Mammary epithelial cell (primary cell): ENCODE measurements at places on chromosomes 4 and X.

DNA sequence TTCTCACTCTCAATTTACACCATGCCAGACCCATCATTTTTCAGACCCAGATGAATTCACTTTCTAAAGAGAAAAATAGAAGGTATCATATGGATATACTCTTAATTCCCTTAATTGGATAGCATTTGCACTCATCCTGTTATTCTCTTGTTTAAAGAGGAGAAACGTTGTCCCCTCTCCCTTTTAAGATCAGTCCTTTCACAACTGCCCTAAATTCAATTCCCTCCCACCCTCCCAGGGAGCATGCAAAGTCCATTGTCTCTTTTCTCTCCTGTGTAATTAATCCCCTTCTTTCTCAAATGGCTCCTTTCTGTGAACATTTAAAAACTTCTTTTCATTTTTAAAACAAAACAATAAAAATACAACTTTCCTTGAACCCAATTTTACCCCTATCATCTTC lies 124.7 kb upstream of the TLL1 start:
- no peak for DNase-seq

DNA sequence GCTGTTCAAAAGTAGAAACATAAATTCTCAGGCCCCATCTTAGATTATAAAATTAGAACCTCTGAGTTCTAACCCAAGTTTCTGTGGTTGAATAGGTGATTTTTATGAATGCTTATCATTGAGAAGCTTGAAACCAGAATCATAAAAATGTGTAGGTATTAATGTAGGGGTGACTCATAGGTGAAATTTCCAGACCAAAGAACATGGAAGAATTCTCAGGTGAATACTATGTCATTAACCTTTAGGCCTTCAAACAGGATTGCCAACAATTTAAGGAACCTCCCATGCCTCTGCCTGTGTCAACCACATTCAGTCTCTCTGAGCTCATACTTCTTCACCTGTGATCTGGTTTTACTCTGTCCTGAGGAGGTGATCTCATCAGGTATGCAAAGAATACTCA lies 177.8 kb downstream of the NPFFR2 start:
- peak; percentile 93 for DNase-seq

DNA sequence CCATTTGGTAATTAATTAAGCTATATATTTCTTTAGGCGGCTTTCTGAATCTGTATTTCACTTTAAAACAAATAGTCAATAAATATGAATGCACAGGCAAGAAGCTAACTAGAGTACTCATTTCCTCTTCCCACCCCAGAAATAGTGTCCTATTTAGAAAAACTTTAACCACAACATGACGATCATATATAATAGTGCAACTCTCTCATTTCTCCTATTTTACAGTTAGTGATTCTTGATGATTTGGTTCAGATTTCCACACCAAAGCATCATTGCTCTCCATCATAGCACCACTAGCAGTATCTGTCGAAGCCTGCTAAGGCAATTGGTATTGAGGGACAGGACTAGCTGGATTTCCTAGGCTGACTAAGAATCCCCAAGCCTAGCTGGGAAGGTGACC lies 184.0 kb upstream of the GALNTL6 start:
- DNase-seq: no peak

GRCh38 chrX:135484641-135485289 lies 35.7 kb upstream of the INTS6L start:
- peak; percentile 19 for DNase-seq

DNA sequence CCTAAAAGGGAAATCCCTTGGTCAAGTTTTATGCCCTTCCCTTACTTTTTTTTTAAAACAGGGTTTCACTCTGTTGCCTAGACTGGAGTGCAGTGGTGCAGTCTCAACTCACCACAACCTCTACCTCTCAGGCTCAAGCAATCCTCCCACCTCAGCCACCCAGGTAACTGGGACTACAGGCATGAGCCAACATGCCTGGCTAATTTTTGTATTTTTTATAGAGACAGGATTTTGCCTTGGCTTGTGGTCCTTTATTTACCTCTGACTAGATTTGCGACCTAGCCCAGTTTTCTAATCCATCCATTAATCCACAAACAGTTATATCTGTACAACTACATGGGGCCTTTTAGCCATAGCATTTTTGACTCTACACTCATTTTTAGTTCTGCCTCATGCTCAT lies 23.7 kb downstream of the CDS1 start:
- DNase-seq: peak; percentile 74
